RWPE2 (cell line): ENCODE measurements at places on chromosomes 3 and 15.
A peak's percentile ranks its signal among the peaks of the same experiment; 100 is the strongest.

DNA sequence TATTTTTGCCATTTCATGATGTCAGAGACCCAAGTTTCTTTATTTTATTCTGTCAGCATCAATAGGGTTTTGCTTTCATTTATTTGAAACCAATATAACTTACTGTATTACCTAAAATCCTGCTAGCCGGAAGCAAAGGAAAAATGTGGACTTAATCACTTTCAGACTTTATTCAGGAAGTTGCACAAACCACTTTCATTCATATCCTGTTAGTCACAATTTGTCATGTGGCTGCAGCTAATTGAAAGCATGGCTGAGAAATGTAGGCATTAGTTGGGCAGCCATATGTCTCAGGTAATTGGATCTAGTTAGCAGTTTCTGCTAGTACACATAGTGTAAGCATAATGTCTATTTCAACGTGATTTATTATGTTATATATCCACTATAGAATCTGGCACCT lies 462.3 kb upstream of the SGO1 start:
- no peak for DNase-seq

- DNase-seq = no peak
These were observed 48.1 kb downstream of the SH3BP5 start for GRCh38 chr3:15284121-15284889.

DNA sequence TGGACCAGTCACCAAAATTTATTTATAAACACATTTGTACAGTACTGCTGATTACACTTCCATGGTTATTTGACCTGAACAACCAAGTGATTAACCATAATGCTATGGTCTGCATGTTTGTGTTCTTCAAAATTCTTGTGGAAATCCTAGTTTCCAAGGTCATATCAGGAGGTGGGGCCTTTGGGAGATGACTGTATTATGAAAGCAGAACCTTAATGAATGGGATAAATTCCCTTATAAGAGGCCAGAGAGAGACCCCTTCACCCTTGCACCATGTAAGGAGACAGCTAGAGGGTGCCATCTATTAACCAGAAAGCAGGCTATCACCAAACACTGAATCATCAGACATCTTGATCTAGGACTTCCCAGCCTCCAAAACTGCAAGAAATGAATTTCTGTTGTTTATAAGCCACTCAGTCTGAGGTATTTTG lies 1.9 kb downstream of the SCAPER start:
- DNase-seq = no peak

DNA sequence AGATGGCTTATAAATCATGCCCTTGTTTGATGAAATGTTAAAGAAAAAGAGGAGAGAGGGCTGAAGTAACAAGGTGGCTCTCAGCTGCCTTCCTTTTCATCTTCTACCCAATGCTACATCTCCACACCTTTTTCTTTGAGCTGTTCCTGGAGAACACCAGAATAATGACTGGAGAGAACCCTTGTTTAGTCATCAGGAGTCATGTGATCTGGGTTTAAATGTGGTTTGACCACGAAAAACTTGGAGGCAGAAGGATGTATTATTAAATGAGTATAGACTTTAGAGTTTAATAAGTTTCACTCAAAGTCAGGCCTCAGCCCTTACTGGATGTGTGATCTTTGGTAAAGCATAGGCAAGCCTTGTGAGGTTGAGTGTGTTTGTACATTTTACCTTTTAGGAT lies 230.3 kb upstream of the TBL1XR1 start:
- DNase-seq = no peak

- DNase-seq = no peak
These were observed 35.1 kb downstream of the CTXND1 start for GRCh38 chr15:80216911-80217310.

DNA sequence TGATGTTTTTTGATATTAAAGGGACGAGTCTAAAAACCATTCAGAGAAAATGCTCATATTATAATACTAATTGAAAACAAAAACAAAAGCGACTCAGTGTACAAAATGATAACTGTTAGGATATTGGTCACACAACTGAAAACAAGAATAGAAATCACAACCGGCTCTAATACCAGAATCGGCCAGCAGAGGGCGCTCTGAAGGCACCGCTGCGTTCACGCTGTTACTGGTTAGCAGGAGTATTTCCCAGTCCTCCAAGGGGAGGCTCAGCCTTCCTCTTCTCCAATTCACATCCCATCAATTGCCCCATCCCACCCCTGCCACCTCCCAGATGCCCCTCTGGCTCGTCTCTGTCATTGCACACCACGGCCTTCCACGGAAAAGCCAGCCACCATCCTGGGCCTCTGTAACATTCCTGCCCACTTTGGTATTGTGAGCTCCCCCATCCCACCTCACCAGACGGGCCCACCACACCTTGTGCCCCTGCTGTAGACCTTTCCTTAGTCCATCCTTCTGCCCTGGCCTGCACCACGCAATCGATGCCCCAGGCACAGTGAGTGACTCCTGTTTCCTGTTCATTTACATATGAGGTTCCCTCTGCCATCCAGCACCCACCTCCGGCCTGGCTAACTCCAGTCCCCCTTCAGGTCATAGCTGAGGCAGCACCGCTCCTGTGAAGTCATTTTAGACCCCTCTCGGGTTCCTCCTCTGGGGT lies 8.5 kb downstream of the FAM107A start:
- no peak for DNase-seq

- DNase-seq = peak; percentile 91
These were observed 28.3 kb upstream of the ALDH1L1 start for GRCh38 chr3:126208606-126209256.

DNA sequence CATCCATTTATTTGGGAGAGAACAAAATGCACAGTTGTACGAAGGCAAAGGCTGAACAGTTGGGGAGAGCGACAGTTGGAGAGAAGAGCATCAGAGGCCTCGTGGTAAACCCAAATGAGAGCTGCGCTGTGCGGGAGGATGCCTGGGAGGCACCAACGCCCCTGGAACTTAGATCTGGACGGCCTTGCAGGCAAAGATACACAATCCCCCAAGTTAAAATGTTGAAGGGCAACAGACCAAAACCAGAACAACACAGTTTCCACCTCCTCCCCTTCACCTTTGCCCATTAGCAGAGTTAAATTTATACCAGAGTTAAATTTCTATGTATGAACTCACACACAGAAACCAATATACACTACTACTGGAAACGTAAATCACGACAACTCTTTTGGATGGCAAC lies 339.6 kb downstream of the RORA start:
- DNase-seq = no peak

- no peak for DNase-seq
These were observed 55.5 kb downstream of the ST6GAL1 start for GRCh38 chr3:186985661-186986364.

GRCh38 chr3:187750513-187751123 lies 5.3 kb upstream of the BCL6 start:
- DNase-seq = no peak

DNA sequence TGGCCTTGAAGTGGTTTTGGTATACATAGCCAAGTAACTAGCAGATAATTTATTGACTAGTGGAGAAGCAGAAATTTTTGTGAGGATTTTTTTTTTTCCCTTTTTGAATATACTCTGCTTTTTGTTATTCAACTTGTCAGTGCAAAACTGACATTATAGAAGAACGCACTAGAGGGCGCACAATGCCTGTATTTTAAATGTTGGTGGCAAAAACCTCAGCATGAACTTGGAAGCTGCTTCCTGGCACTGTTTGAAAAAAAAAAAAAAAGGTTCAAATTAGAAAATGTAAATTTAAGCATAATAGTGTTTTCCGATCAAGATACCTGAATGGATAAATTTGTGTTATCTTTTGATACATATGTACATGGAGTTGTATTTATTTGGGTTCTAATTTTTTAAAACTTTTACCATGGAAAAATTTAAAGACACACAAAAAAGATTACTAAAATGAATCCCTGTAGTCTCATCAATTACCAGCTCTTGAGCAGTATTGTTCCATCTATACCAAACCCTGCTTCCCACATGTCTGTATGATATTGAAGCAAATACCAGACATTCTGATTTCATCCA lies 56.0 kb downstream of the SLC25A26 start:
- DNase-seq = no peak

DNA sequence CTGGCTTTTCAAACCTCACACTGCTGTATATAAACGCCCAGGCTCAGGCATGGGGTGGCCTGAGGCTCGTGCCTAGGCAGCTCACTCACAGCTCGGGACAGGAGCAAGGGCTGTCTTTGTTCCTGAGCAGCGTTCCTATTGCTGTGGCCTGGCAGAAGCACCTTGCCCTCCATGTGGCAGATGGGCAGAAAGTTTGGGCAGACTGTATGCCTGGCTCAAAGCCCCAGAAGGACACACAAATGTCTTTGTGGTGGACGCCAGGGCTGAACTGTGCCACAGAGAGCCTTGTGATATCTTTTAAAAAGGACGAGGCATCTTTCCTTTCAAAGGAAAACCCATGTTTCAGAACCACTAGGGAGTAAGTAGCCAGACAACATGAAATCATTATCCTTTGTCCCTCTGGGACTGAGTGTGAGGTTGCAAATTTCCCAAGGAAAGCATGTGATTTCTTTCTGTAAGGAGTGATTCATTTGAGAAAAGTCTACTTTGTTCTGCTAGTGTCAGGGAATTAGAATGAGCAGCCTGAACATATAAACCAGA lies 29.3 kb upstream of the UBE2E1 start:
- DNase-seq = no peak

GRCh38 chr3:149481056-149481455 lies 6.6 kb downstream of the TM4SF4 start:
- DNase-seq = no peak

DNA sequence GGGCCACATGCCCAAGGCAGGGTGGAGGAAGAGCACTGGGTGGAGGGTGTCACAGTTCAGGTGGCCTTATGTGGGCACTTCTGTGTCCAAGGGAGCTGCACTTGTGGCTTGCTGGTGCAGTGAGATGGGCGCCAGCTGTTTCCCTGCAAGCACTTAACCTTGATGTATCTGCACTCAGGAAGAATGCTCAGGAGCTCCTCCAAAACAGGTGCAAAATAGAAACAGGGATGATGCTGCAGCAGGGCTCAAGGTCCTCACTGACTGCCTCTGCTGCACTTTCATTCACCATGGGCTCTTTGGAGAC lies 151.3 kb downstream of the CADPS start:
- DNase-seq = no peak

DNA sequence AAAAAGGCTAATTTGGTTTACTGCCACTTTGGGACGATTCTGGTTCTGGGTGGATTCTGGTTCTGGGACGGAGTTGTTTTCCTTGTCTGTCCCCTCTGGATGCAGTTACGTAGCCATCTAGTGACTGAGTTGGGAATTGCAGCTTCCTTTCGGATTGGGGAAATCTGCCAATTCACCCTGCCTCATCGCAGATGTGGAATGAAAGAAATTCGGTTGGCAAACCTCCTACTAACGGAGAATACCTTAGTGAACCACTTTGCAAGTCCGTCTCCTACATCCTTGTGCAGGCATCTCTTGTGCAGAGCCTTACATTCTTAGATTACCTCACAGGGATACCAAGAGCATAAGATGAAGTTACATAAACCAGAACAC lies 31.5 kb upstream of the AP4E1 start:
- no peak for DNase-seq

- peak; percentile 89 for DNase-seq
These were observed 31.7 kb downstream of the HMCES start for GRCh38 chr3:129310111-129311011.

- no peak for DNase-seq
These were observed 5.5 kb upstream of the SACM1L start for GRCh38 chr3:45683417-45684326.

DNA sequence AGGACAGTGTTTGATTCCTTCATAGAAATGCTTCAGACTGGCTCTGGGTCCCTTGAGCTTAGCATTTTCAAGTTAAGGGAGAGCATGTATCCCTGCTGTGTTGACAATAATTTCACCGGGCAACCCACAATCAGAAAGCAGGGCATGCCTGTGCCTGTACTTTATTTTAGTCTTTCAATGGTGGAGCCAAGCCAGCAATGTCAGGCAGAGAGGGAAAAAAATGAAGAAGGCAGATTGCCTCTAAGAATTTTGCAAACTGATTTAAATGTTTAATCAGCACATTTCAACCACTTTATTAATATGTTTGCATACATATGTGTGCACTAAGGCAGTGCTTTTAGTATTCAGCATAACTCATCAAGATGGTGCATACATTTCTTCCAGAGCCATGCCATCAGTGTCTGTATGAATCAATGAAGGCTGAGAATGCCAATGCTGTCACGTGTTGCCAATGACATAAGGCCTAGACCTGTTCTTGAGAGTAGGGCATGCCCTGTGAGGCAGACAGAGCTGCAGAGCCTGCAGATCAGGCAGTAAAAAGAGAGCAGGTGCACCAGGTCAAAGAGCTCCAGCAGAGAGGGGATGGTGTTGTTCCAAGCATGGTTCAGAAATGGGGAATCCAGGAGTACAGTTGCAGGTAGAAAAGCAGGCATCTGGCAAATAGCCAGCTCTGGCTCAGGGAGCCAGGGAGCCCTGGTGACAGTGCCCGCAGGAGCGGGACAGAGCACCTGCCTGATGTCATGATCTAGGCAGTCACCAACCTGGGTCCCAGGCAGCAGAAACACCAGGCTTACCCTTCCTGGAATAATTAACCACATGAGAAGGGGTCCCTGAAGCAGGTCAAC lies 508.5 kb downstream of the GABRG3 start:
- DNase-seq = no peak

DNA sequence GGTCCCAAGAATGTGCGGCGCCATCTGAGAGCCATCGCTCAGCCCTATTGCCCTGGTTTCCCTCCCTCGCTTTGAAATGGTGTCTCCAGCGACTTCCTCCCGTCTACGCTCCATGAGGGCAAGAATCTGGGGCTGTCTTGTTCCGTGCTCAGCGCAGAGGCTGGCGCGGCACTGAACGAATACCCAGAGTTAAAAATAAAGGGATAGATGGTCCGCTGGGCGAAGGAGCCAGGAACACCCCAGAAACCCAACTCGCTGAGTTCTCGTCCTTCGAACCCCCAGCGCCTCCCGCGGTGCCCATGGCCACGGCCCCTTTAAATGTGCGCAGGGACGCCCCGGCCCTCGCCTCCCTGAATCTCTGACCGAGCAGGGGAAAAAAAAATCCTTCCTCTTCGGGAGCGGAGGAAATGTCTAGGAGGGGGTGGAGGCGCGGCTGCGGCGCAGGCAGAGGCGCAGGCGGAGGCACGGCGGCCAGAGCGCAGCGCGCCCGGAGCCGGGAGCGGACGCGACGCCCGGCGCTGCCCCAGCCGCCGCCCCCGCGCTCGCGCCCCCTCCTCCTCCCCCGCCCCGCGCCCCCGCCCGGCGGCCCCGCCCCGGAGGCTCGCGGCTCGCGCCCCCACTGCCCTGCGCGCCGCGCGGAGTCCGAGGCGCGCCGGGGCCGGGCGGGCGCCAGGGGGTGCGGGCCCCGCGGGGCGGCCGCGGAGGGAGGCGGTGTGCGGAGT lies 8.5 kb upstream of the FGD5 start:
- no peak for DNase-seq

GRCh38 chr3:106194726-106195125 lies 325.9 kb upstream of the CBLB start:
- no peak for DNase-seq

- no peak for DNase-seq
These were observed 45.6 kb downstream of the RTP1 start for GRCh38 chr3:187242900-187243299.

- DNase-seq = no peak
These were observed 485.2 kb upstream of the ROBO2 start for GRCh38 chr3:76554707-76555106.
